K562 (cell line): ENCODE measurements at places on chromosomes 4 and X. TPM values are rescaled to one million over a fixed set of nuclear protein-coding genes. Genes with fewer than 3 reads are reported as not detected.

SCML2 gene
- total RNA-seq = 19.0 and 19.6 TPM in 2 replicates

KLHL2 gene
- total RNA-seq = 4.9 and 5.5 TPM in 2 replicates

IL21 gene
- total RNA-seq = 0.18 TPM in 1 of 2 replicates, not detected in the other

GRCh38 chrX:42602566-42602965 lies 175.4 kb downstream of the PPP1R2C start:
- H3K27ac ChIP-seq = no peak overlapping the region
- no peak overlapping the region for H3K4me3 ChIP-seq
- H3K27me3 ChIP-seq = no peaks in the 10 kb centered on the region
- no peaks in the 10 kb centered on the region for H3K36me3 ChIP-seq

DNA sequence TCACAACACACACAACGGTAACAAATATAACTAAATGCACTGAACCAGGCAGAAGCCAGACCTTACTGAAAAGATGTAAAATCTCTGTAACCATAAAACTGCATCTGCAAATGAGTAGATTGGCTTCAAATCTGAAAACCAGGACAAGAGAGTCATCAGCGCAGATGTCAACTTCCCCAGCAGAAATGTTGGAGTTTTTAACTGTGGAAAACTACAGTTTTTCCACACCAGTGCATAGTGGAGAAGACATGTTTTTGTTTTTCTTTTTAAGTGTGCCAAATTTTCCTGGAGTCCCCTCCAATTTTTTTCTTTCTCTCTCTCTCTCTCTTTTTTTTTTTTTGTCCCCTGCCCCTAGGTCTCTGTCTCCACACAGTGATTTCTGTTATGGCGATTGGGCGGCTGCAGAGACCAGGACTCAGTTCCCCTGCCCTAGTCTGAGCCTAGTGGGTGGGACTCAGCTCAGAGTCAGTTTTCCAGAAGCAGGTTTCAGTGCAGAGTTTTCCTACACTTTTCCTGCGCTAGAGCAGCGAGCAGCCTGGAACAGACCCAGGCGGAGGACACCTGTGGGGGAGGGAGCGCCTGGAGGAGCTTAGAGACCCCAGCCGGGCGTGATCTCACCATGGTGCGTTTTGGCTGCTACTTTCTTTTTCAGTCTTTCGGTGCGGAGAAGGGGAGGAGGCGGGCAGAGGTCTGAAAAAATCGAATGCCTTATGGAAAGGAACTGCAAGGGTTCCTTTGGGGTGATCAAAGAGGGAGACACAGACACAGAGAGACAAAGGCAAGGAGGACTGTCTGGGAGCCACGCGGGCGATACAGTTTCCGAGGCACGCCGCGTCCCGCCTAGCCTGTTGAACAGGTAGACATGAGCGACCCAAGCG lies at the start of gene GUCY1A1:
TSS of gene GUCY1A1 (plus strand) at position 505 of the 878 bp plus-strand sequence. CDS start 30,020 bp downstream, outside the sequence.
- DNase-seq = no peak
- no peaks in the 10 kb centered on the region for H3K27me3 ChIP-seq
- H3K4me3 ChIP-seq = no peak within 1 kb of the TSS

DNA sequence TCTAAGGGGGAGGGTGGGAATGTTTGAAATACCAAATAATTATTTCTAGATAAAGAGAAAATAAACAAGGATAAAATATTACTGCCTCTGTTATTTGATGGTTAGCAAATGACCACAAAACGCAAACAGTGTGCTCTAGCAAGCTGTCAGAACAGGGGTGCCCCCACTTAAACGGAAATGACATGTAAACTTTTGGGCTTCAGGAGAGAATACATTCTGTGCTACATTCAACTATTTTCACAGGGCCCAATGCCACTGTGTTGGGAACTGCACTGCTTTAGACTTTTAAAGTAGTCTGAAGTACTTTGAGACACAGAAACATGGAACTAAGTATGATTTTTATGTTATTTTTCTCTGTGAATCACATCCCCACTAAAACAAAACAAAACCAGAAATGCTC lies 14.1 kb downstream of the CD40LG start:
- H3K4me3 ChIP-seq = no peak overlapping the region
- no peak for DNase-seq
- peaks cover 10% of the 10 kb centered on the region; the same call in 1 of the 3 replicates for H3K27me3 ChIP-seq
- H3K36me3 ChIP-seq = no peaks in the 10 kb centered on the region

DNA sequence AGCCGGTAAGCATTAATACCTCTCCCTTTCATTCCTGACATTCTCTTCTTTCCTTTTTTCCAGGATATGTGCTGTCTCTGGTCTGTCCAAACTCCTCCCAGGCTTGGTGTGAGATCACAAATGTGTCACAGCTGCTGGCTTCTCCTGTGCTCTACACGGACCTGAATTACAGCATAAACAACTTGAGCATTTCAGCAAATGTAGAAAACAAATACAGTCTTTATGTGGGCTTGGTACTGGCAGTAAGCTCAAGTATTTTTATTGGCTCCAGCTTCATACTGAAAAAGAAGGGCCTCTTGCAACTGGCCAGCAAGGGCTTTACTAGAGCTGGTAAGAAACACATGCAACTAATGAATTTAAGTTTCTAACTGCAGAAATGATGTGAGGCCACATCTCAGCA lies 8.4 kb downstream of the NIPAL1 start:
- no peaks in the 10 kb centered on the region for H3K4me1 ChIP-seq
- peaks cover 7% of the 10 kb centered on the region; the same call in 1 of the 2 replicates for H3K27me3 ChIP-seq
- H3K4me3 ChIP-seq = no peak overlapping the region
- DNase-seq = no peak
- H3K36me3 ChIP-seq = no peaks in the 10 kb centered on the region
- H3K27ac ChIP-seq = no peak overlapping the region

DNA sequence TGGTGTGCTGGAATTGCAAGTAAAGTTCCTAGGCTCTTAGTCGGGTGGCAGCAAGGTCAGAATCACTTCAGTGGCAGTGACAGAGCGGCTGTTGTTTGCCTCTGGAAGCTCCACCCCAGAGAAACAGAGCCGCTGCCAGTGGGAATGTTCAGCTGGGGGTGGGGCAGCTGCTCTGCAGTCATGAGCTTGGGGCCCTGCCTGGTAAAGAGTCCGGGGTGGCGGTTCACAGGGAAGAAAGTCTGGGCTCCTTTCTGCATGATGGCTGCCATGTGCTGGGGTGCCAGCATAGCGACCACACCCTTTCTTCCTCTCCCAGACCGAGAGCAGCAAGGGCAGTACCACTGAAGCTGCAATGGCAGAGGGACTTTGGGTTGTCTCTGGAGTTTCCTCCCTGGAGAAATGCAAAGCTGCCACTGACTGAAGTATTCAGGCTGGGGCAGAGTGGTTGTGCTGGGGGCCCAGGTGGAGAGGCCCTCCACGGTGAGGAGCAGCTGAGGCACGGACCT lies 108.8 kb upstream of the CENPE start:
- no peak for DNase-seq
- no peak overlapping the region for H3K27ac ChIP-seq
- no peaks in the 10 kb centered on the region for H3K36me3 ChIP-seq
- H3K4me1 ChIP-seq = peaks cover 4% of the 10 kb centered on the region; the same call in 1 of the 3 replicates
- H3K27me3 ChIP-seq = no peaks in the 10 kb centered on the region
- H3K4me3 ChIP-seq = no peak overlapping the region

DNA sequence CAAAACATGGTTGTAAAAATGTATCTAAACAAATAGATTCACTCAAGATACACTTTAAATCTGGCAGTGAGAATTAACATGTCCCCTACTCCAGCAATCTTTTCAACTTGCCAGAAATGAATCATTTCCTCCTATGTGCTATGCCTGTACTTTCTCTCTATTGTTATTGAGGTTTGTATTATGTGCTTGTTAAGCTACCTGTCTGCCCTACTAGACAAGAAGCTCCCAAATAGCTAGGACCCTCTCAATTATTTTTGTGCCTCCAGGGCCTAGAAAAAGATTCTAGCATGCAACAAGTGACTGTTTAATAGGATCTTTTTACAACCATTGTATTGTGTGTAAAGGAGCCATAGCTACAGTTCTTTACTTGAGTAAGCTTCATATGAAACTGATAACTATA lies 3.5 kb upstream of the SAP30 start:
- H3K27me3 ChIP-seq = no peaks in the 10 kb centered on the region
- H3K4me1 ChIP-seq = peaks cover 6% of the 10 kb centered on the region; the same call in 2 of the 3 replicates
- H3K4me3 ChIP-seq = no peak overlapping the region
- no peak overlapping the region for H3K27ac ChIP-seq

DNA sequence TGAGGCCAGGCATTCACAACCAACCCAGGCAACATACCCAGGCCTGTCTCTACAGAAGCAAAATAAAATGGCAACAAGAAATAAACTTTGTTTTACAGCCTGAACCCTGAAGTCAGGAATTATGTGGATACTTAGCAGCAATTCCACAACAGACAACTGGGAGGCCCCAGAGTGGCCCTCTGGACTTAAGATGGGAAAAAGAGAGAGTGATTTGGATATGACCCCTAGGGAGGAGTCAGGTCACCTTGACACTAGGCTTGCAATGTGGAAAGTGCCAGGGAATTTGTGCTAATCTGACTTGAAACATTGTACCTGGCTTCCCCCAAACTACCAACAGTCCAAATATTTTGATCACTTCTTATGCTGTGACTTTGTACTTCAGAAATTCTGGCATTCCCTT lies 193.1 kb downstream of the PARM1 start:
- H3K4me1 ChIP-seq = no peaks in the 10 kb centered on the region
- no peaks in the 10 kb centered on the region for H3K27me3 ChIP-seq
- H3K4me3 ChIP-seq = no peak overlapping the region
- H3K27ac ChIP-seq = no peak overlapping the region
